ENCODE measurements at places on chromosomes 11 and 22.
A peak's percentile ranks its signal among the peaks of the same experiment; 100 is the strongest.

GRCh38 chr11:71329786-71330185, 77.4 kb upstream of the SHANK2 start:
- DNase-seq: no peak

- DNase-seq: no peak
Observed at GRCh38 chr22:48577014-48577690, 1250.5 kb downstream of the BRD1 start.

GRCh38 chr11:42244376-42244775, 784.9 kb upstream of the LRRC4C start:
- no peak for DNase-seq

DNA sequence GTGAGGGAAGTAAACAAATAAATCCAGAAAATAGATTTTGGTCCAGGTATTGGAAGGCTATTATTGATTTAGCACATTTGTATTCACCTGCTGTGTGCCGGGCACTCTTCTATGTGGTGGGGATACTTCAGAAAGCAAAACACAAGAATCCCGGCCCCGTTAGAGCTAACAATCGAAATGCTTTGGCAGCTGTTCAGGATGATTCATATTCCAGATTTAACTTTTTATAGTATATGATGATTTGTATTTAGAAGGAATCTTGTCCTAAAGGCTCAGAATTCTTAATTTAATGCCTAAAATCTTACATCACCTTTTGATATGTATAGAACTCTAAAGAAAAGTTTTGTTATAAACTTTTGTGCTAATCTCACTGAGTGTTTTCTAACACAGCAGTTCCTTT, 28.0 kb downstream of the ZC3H12C start:
- DNase-seq: peak; percentile 78

DNA sequence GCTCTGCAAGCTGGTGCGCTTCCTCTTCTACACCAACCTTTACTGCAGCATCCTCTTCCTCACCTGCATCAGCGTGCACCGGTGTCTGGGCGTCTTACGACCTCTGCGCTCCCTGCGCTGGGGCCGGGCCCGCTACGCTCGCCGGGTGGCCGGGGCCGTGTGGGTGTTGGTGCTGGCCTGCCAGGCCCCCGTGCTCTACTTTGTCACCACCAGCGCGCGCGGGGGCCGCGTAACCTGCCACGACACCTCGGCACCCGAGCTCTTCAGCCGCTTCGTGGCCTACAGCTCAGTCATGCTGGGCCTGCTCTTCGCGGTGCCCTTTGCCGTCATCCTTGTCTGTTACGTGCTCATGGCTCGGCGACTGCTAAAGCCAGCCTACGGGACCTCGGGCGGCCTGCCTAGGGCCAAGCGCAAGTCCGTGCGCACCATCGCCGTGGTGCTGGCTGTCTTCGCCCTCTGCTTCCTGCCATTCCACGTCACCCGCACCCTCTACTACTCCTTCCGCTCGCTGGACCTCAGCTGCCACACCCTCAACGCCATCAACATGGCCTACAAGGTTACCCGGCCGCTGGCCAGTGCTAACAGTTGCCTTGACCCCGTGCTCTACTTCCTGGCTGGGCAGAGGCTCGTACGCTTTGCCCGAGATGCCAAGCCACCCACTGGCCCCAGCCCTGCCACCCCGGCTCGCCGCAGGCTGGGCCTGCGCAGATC, 16.5 kb downstream of the P2RY2 start:
- no peak for DNase-seq
